ENCODE measurements at places on chromosomes 3 and 15. TPM values are rescaled to one million over a fixed set of nuclear protein-coding genes. Genes with fewer than 3 reads are reported as not detected.

DNA sequence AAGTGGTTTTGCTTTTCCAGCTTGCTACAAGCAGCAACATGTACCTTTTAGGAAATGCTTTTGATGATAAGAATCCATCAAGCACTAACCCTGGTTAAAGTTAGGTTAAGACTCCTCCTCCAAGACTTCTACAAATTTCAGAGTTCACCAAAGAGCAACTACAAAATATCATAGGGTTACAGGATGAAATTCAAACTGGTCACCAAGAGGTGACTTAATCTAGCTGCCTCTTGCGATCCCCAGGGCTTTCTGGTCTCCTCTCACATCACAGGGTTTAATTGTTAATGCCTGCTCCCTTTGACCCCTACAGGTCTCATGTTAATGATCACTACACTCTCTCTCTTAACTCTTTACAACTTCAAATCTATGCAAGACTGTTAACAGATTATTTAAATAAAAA lies 66.5 kb downstream of the DPH6 start:
- DNase-seq = no peak
- H3K36me3 ChIP-seq = peaks cover 9% of the 10 kb centered on the region
- H3K27ac ChIP-seq = no peak overlapping the region
- H3K27me3 ChIP-seq = no peaks in the 10 kb centered on the region
- H3K4me3 ChIP-seq = no peak overlapping the region

DNA sequence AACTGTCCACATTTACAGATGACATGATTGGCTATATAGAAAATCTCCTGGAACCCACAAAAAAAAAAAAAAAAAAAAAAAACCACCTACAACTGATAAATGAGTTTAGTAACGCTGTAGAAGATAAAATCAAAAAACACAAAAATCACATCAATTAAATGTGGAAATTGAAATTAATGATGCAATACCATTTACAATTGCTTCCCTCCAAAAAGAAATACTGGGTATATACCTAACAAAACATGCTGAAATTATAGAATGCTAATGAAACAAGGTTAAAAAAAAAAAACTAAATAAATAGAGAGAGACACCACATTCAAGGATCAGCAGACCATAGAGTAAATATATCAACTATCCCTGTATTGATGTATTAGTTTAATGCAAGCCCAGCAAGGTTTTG lies 215.7 kb downstream of the ULK4 start:
- H3K4me3 ChIP-seq = no peak overlapping the region
- H3K27me3 ChIP-seq = no peaks in the 10 kb centered on the region
- DNase-seq = no peak
- peaks cover 3% of the 10 kb centered on the region for H3K4me1 ChIP-seq

- peaks cover 2% of the 10 kb centered on the region for H3K36me3 ChIP-seq
- H3K4me1 ChIP-seq = peaks cover 12% of the 10 kb centered on the region
- peaks cover 8% of the 10 kb centered on the region for H3K27me3 ChIP-seq
- H3K4me3 ChIP-seq = no peak overlapping the region
Observed at GRCh38 chr3:48595526-48596121, 495 bp upstream of the COL7A1 start.

GRCh38 chr3:69825446-69825845 lies 86.2 kb downstream of the MITF start:
- H3K36me3 ChIP-seq = no peaks in the 10 kb centered on the region
- H3K27ac ChIP-seq = no peak overlapping the region
- no peaks in the 10 kb centered on the region for H3K4me1 ChIP-seq
- H3K4me3 ChIP-seq = no peak overlapping the region

- H3K27ac ChIP-seq = no peak overlapping the region
- H3K4me3 ChIP-seq = no peak overlapping the region
- no peaks in the 10 kb centered on the region for H3K27me3 ChIP-seq
Observed at GRCh38 chr3:95387242-95388021, 1324.6 kb downstream of the NSUN3 start.

- no peaks in the 10 kb centered on the region for H3K27me3 ChIP-seq
- no peaks in the 10 kb centered on the region for H3K36me3 ChIP-seq
- no peak overlapping the region for H3K27ac ChIP-seq
- H3K4me1 ChIP-seq = no peaks in the 10 kb centered on the region
Observed at GRCh38 chr3:74055061-74055460, 430.3 kb upstream of the PDZRN3 start.

GRCh38 chr15:87917480-87917879 lies 339.1 kb downstream of the NTRK3 start:
- no peak for DNase-seq
- H3K4me1 ChIP-seq = no peaks in the 10 kb centered on the region
- H3K36me3 ChIP-seq = no peaks in the 10 kb centered on the region
- no peak overlapping the region for H3K4me3 ChIP-seq
- H3K27me3 ChIP-seq = peaks cover 18% of the 10 kb centered on the region

DNA sequence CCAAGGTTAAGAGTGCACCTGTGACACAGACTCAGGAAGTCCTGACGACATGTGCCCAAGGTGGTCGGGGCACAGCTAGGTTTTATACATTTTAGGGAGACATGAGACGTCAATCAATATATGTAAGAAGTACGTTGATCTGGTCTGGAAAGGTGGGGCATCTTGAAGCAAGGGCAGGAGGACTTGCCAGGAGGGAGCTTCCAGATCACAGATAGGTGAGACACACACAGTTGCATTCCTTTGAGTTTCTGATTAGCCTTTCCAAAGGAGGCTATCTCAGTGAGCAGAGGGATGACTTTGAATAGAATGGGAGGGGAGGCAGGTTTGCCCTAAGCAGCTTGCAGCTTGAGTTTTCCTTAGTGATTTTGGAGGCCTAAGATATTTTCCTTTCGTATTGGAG lies 257.4 kb downstream of the CGGBP1 start:
- no peaks in the 10 kb centered on the region for H3K4me1 ChIP-seq
- H3K27me3 ChIP-seq = peaks cover 37% of the 10 kb centered on the region
- no peaks in the 10 kb centered on the region for H3K36me3 ChIP-seq
- no peak overlapping the region for H3K27ac ChIP-seq

GRCh38 chr3:25580534-25580933 lies 84.2 kb downstream of the TOP2B start:
- no peaks in the 10 kb centered on the region for H3K4me1 ChIP-seq
- no peak overlapping the region for H3K4me3 ChIP-seq
- DNase-seq = no peak

- peaks cover 14% of the 10 kb centered on the region for H3K36me3 ChIP-seq
- no peak for DNase-seq
- H3K4me3 ChIP-seq = no peak overlapping the region
- peaks cover 11% of the 10 kb centered on the region for H3K27me3 ChIP-seq
Observed at GRCh38 chr3:68004091-68004490, 349.7 kb upstream of the SUCLG2 start.

The TMEM158 gene
- not detected for total RNA-seq
